Activated naive CD4-positive, alpha-beta T cell treated with anti-CD3 and anti-CD28 coated beads for 36 hours (primary cell): ENCODE measurements at places on chromosomes 12 and 14. TPM values are rescaled to one million over a fixed set of nuclear protein-coding genes. Genes with fewer than 3 reads are reported as not detected.

GRCh38 chr12:116714175-116714574, 23.7 kb downstream of the SPRING1 start:
- DNase-seq = no peak

The CCDC177 gene
- total RNA-seq = not detected

GRCh38 chr14:25150934-25151790, 101.2 kb upstream of the STXBP6 start:
- no peak for DNase-seq

The NOS1 gene
- total RNA-seq = not detected

DNA sequence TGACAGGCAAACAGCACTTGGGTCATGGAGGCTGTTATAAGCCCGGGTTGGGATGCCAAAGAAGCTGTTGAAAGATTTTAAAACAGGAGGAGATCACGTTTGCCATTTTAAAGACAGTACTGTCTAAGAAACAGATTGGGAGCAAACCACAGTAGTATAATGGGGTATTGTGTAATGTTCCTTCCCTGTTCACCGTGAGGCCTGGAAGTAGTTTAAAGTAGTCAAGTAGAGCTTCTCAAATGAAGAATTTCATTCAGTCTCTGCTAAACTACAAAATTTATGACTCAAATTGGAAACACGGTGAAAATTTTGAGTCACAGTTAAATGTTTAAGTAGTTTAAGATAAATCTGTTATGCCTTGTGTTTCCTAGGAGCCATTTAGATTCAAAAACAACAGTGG, 35.8 kb downstream of the ATP2A2 start:
- no peak for DNase-seq

DNA sequence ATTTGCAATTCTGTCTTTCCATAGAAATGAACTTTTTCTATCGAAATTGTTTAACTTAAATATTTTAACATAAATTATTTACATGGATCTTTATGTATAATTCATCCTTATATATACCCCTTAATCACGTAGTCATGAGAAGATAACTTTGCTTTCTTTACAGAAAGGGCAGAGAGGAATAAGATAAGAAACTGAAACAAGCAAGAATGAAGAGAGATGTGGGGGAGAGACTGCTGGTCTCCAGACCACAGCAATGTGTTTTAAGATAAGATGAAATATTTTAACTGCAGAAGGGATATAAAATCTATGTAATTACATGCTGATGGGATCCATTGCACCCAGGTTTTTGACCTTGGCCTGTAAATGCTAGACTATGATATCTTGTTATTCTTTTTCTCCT, 34.7 kb upstream of the DNM1L start:
- no peak for DNase-seq

The DAZAP2 gene
- total RNA-seq = 107 TPM

DNA sequence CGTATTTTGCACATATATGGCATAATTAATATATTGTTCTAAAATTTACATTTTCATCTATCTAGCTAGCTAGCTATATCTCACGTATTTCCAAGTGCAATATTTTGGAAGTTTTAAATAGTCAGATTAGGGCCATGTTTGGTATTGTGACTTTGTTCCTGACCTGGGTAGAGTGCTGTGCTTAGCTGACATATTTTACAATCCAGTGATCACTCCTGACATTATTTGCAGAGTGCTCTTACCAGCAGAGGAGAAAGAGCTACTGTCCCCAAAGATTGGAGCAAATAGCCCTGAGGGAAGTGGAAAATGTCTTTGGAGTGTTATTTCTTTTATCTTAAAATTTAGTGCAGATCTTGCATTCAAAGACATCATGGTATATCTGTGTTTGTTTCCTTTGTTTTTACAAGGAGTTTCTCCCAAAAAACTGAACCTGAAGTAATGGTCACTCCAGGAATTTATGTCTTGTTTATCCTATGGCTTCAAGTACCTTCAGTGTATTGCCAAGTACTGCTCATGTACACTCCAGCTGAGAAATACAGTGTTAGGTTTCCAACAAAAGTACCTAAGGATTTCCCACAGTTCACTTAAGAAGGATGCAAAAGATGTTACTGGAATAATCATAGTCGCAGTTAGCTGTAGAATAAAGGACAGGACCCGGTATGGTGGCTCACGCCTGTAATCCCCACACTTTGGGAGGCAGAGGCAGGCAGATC, 49.4 kb upstream of the PSMA6 start:
- no peak for DNase-seq

DNA sequence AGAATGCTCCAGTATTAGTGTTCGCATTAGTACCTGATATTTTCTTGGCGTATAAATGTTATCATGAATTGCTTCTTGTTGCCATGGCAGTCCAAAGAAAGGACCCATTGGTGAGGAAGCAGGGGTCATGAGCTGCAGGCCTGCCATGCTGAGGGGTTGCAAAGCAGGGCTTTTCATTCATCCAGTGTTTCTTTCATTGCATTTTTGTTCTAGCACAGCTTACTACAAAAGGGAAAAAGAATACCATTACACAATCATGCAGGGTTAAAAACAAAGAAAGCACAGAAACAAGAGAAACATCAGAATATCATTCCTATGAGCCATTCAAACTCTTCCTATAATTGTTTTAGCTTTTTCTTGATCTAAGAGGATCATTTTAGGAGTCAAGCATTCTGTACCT, 24.0 kb downstream of the DICER1 start:
- no peak for DNase-seq

The C3AR1 gene
- total RNA-seq = 0.21 TPM

GRCh38 chr14:33347796-33348195, 409.1 kb downstream of the NPAS3 start:
- no peak for DNase-seq

- DNase-seq = no peak
Measured at GRCh38 chr14:68908803-68909202, 70.3 kb downstream of the ACTN1 start.

DNA sequence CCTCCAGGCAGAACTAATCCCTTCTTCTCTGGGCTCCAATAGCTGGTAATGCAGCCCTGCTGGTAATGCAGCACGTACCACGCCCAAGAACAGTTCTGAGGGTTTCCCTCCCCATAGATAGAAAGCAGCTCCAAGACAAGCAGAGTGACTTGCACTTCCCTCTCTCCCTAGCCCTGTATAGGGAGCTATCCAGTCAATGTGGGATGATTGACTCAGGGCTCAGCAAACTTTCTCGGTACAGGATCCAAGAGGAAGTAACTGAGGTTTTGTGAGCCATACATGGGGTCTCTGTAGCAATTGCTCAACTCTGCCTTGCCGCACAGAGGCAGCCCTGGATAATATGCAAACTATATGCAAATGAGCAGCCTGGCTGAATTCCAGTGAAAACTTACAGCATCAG, 15.5 kb upstream of the FKBP4 start:
- no peak for DNase-seq

DNA sequence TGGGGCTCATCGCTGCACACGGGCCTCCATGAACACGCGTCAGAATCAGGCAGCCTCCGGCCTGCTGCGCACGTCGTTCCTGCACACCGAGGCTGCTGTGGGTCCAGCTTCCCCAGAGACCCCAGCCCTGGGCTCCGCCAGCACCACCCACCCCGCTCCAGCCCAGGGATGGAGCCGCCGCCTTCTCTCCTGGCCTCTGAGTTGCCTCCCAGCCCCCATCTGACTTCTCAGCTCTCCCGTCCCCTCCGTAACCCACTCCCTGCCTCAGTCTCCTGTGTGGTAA, 253.9 kb upstream of the SFSWAP start:
- no peak for DNase-seq

DNA sequence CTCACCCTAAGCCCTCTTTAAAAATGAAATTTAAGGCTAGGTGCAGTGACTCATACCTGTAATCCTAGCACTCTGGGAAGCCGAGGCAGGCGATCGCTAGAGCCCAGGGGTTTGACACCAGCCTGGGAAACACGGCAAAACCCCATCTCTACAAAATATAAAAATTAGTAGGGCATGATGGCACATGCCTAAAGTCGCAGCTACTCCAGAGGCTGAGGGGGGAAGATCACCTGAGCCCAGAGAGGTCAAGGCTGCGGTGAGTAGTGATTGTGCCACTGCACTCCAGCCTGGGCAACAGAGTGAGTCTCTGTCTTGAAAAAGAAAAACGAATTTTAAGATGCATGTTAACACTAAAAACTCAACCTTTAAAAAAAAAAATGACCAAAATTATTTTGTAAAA, 12.7 kb downstream of the GNPNAT1 start:
- DNase-seq = no peak

GRCh38 chr14:21575661-21576060, 4.2 kb downstream of the OR10G3 start:
- no peak for DNase-seq

DNA sequence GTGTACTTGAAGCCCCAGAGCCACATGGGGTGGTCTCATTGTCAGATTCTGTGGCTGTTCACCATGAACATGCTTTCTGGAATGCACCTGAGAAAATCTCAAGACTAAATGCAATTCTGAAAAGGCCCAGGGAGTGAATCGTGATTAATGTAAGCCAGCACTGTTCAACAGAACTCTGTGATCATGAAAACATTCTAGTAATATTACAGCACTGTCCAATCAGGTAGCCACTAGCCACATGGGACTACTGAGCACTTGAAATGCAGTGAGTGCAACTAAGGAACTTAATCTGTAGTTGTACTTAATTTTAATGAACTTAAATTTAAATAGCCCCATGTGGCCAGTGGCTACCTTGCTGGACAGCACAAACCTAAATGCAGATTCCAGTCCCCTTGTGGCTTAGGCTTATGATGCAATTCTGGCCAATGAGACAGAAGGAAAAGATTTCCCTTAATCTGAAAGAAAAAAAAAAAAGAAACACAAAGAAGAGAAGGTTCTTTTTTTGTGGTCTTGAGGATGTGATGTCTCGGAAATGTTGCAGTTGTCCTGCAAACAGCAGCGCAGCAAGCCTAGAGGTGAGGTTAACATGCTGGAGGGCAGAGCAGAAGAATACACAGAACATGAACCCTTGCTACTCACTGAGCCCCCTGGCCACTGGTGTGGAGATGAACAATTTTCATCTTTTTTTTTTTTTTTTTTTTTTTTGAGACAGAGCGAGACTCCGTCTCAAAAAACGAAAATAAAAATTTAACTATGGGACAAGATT, 48.2 kb downstream of the SPPL3 start:
- DNase-seq = no peak

DNA sequence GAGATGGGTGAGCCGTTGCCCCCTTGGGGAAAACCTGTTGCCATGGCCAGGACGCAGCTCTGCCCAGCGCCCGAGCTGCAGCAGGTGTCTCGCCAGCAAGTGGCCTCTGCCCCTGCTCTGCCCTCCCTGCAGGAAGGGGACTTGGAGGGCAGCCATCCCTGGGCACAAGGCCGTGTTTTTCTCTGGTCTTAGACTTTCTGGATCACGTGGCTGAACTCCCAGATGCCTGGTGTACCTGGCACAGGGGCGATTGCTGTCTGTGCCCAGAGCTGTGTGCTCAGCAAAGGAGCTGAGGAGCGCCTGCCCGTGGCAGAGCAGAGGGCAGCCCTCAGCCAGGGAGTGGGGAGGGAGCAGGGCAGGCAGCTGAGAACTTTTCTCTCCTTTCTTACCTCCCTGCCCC, 38.0 kb downstream of the TMEM63C start:
- no peak for DNase-seq

GRCh38 chr14:42123526-42123925, 516.9 kb downstream of the LRFN5 start:
- no peak for DNase-seq

DNA sequence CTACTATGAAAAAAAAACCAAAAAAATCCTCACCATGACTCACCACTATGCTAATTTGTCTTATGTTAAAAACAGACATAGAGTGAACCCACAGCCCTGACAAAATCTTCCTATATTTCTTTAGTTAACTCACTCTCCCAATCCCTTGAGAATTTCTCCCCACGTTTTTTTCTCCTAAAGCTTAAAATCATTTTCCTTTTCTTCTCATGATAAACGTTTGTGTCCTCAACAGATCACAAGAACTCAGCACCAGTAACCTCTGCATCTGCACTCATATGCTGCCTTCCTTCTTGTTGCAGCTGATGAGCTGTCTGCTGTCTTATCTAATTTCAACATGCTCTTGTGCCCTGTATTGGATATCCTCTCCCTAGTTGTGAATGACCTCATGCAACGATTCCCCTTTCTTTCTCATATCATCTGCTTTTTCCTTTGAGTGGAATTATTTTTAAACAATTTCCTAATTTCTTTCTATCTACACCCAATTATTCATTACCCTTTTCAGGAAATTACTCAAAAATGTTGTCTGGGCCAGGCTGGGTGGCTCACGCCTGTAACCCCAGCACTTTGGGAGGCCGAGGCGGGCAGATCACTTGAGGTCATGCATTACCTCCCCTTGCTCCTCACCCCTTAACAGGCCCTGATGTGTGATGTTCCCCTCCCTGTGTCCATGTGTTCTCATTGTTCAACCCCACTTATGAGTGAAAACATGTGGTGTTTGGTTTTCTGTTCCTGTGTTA, 427.5 kb upstream of the MGAT4C start:
- DNase-seq = no peak

DNA sequence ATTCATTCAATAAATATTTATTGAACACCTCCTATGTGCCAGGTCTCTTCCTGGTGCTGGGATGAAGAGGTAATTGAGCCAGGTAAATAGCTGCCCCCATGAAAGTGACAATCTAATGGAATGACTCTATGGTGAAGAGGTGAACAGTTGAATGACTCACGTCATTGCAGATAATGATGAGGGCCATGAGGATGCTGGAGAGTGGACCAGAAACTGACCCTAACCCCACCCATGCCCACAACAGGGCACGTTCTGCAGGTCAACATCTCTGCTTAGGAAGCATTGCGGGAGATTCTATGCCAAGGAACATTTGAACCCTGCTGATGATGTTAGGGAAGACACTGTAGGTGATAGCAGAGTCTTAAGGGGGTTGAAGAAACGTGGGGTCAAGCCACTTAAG, 788.9 kb upstream of the TBX3 start:
- DNase-seq = no peak

GRCh38 chr12:30067146-30067545, 283.4 kb upstream of the TMTC1 start:
- DNase-seq = no peak

The SLC25A47 gene
- not detected for total RNA-seq

The KLRK1 gene
- 0.35 TPM for total RNA-seq

GRCh38 chr14:60893911-60894310, 87.0 kb downstream of the TRMT5 start:
- no peak for DNase-seq

DNA sequence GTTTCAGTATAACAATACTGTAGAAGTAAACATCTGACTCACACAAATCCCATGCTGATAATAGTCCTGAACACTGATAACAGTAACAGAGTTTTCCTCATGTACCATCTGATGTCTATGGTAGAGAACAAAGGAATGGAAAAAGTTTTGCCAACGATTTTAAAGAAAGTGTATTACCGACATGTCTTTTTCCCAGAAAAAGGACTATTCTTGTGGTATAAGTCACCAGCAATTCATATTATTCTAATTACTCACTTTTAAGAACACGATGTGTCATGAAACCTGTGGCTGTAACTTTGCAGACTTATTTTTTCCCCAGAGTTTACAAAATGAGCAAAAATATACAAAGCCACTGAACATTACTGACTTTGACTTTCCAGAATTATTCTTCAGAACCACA, 40.1 kb upstream of the DCN start:
- DNase-seq = no peak

GRCh38 chr12:50198829-50199228, 31.7 kb upstream of the CERS5 start:
- DNase-seq = no peak

The MIP gene
- total RNA-seq = not detected

The ALDH1L2 gene
- total RNA-seq = 12.2 TPM

GRCh38 chr14:22386924-22387775, 201.9 kb downstream of the DAD1 start:
- no peak for DNase-seq
